ENCODE measurements at places on chromosomes 4 and X.
A peak's percentile ranks its signal among the peaks of the same experiment; 100 is the strongest.

- no peak for DNase-seq
These were observed 18.8 kb downstream of the TLR6 start for GRCh38 chr4:38837849-38838248.

GRCh38 chr4:751676-752075 lies 46.0 kb downstream of the PCGF3 start:
- DNase-seq: no peak

- no peak for DNase-seq
These were observed 32.9 kb upstream of the TSR2 start for GRCh38 chrX:54407266-54407665.

DNA sequence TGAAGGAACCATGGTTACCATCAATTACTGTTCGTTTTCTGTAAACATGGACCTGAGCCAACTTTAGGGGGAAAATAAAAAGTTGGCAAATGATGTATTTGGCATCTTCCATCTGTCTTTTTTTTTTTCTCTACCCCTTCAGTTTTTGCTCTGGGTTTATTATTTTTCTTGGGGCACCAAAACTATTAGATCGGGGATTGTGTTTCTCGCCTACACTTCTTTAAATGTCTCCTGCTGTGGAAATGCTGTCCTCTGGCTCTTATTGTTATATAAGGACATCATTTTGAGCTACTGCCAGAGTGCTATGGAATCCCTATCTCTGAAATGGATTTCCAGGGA lies 234.0 kb upstream of the SLIT2 start:
- DNase-seq: no peak

- no peak for DNase-seq
These were observed 68.4 kb downstream of the PSAPL1 start for GRCh38 chr4:7366180-7366945.

DNA sequence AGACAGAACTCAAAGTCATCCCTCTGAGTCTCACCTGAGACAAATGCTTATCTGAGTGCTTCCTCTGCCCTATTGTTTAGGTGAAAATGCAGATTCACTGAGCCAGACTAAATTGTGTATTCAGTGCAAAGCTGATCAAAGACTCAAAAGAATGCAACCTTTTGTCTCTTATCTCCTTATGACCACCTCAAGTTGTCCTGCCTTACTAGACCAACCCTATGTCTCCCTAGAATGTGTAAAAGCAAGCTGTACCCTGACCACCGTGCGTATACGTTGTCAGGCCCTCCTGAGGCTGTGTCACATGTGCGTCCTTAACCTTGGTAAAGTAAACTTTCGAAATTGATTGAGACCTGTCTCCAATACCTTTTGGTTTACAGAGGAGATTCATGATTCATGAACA lies 63.6 kb upstream of the SH3RF1 start:
- DNase-seq: no peak

GRCh38 chr4:139876337-139876941 lies 210.8 kb downstream of the MGST2 start:
- no peak for DNase-seq

GRCh38 chr4:74433043-74433442 lies 11.9 kb upstream of the AREG start:
- no peak for DNase-seq

DNA sequence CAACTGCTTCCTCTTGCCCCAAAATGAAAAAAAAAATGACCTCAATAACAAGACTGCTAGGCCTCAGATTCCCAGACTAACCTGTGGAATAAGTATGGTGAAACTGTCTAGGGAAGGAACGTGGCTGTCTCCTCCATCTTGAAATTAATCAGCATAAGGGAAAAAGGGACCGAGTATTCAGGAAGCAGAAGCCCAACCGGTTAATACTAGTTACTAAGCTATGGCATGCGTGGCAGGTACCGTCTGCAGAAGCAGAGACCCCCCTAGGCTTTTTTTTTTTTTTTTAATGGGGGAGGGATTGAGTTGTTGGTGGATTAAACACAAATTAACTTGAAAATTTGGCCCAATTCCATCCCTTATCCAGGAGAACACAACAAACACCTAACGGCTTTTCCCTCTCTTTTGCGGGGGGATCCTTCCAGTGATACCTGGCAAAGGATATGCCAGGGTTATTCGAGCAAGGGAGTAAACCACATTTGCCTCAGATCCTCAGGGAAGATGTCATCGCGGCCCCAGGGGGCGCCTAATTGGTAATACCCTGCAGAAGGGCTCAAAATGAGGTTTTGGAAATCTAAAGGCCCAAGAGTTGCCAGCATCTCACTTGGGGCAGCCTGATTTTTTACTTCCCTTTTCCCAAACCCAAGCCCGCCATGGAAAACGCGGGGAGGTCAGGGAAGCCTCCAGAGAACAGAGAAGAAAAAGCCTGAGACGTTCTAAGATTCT lies 893 bp downstream of the RLIM start:
- DNase-seq: peak; percentile 49

DNA sequence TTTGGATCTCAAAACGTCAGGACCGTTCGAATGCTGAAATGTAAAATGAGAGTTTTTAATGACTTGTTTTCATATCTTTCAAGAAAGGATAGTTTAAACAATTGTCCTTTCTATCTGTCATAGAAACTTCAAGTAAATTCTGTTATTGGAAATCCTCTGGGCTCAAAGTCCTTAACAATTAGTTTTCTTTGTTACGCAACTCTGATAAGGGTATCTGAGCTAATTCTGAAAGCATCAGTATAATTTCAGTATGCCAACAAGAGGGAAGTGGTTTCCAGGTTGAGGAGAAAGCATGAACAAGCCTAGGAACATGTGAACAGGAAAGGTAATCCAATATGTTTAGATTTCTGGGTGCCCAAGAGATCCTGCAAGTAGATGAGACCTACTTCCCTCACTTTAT lies 22.0 kb downstream of the ADH7 start:
- no peak for DNase-seq

GRCh38 chrX:17511556-17511955 lies 136.6 kb downstream of the NHS start:
- no peak for DNase-seq

- DNase-seq: peak; percentile 2
These were observed 26.5 kb downstream of the RASSF6 start for GRCh38 chr4:73593631-73594241.

GRCh38 chr4:75025431-75025830 lies 92.5 kb downstream of the PARM1 start:
- no peak for DNase-seq
